ENCODE measurements at places on chromosomes 4 and X.

GRCh38 chrX:108235986-108236385 lies 144.4 kb downstream of the ATG4A start:
- no peak for DNase-seq

GRCh38 chr4:36243355-36244256 lies 708 bp downstream of the ARAP2 start:
- no peak for DNase-seq

GRCh38 chrX:29941287-29941686 lies 274.1 kb upstream of the MAGEB2 start:
- DNase-seq: no peak

DNA sequence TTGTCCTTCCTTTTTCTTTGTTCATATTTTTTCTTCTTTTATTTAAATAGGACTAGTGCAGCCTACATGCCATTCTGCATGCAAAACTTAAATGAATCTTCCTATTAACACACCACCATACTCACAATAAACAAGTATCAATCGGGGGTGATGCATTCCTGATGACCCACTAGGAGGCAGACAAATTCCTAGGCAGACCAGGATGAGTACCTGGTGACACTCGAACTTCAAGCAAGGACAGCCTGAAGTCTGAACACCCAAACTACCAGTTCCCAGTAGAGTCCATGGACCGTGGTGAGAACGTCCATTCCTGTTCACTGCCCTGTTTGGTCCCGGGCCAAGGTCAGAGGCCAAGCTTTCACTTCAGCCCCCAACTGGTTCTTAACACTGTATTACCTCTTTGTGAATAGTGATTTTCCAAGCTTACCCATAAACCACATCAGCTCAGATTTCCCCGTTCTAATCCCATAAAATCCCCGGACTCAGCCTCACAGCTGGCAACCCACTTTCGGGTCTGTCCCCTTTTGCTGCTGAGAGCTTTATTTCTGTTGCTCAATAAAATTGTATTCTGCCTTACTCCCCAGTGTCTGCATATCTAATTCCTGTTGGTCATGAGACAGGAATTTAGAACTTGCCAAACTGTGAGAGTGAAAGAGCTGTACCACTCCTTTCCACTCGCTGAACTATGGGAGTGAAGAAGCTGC lies 1286.6 kb downstream of the FSTL5 start:
- DNase-seq: peak; percentile 36

- no peak for DNase-seq
Measured at GRCh38 chr4:79330720-79331119, 4.9 kb upstream of the NAA11 start.

GRCh38 chr4:55170462-55170861 lies 45.1 kb upstream of the KDR start:
- DNase-seq: no peak

GRCh38 chr4:117481742-117482141 lies 396.4 kb upstream of the TRAM1L1 start:
- DNase-seq: peak; percentile 55

- peak; percentile 89 for DNase-seq
Measured at GRCh38 chr4:15755321-15756155, 22.6 kb upstream of the CD38 start.

DNA sequence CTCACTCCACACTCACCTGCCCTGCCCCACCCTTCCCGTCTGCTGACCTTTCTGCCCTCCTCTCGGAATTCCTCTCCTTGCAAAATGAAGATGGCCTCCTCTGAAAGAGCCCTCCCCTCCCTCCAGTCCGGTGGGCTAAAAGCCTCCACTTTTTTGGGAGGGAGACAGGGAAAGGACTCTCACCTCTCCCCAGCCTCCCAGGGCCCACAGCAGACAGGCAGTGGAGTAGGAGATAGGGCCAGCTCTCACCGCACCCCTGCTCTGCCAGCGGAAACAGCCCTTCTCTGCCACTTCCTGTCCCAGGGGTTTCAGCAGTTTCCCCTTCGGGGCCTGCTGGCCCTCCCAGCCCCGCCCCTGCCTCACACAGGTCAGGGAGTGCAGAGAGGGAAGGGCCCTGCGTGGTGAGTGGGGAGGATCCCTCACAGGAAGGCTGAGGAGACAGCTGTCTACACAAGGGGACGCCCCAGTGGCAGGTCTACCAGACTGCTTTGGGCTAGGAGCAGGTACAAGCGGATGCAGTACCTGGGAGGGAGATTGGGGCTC lies 18.2 kb downstream of the ELF4 start:
- no peak for DNase-seq

DNA sequence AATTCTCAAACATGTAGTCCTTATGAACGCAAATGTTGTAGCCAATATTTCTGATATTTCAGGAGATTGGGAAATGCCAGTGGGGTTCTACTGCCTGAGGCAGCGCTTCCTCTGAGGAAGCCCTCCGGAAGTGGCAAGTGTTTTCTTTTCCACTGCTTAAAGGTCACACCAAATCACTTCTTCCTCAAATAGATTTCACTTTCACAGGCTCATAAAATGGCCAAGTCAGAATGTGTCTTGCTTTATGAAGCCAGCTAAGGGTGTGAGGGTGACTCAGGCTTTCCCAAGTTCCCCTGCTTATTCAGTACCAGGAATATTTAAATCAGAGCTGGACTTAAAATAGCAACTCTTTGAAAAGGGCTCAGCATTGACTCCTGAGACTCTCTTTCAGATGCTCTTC lies 514.2 kb upstream of the DIPK2B start:
- peak; percentile 82 for DNase-seq

DNA sequence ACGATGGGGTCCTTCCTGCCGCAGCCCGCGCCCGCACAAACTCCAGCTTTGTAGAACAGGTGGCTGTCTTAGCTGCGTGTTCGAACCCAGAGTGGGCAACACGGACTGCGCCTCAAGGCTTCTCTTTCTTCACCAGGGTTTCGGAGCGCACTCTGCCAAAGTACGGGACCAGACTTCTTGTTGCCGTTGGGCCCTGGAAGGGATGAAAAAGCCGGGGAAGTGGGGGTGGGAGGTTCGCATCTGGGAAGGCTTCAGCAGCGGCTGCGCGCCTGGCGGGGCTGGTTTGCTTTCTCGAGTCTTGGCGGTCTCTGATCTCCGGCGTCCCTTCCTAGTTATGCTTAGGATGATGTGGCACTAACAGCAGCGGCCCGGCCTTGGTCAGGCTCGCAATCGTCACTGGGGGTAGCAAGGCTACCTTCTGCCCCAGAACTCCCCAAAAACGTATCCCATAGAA lies 673 bp downstream of the PARM1 start:
- peak; percentile 8 for DNase-seq

GRCh38 chrX:110924871-110925270 lies 129.3 kb upstream of the CHRDL1 start:
- no peak for DNase-seq

DNA sequence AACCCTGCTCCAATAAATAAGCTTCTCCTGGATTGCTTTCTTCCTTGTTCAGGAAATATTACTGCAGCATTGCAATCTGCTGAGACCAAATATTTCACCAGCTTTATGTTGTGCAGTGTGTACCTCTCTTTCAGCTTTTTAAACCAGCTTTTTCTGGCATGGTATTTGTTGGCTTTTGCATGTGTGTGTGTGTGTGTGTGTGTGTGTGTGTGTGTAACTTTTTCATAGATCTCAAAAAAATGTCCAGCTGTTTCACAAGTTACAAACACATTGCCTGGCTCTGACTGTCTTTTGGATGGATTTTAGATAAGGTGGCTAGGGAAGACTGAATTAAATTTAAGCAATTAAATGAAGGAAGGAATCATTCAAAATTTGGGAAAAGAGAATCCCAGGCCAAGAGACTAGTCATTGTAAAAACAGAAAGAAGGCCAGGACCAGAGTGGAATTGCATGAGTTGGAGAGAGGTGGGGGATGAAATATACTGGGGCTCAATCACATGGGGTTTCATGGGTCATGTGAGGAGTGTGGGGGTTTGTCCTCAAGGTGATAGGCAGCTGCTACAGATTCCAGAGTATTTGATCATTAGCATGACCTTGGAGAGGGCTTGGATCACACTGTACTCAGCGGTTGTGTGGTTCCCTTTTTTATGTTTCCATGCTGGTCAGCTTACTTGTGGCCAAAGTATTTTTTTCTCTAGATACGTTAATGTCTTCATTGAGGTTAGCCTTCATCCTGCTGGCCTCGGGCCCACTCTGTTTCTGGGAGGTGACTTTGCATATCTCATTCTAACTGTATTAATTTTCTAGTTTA lies 357.7 kb upstream of the BOD1L1 start:
- DNase-seq: peak; percentile 10

- no peak for DNase-seq
Measured at GRCh38 chr4:174910271-174910670, 7.9 kb upstream of the ADAM29 start.

GRCh38 chr4:110131916-110132315 lies 66.5 kb downstream of the ELOVL6 start:
- DNase-seq: no peak

Data from ELR (cell line).